ENCODE measurements at places on chromosomes 7 and 10. TPM values are rescaled to one million over a fixed set of nuclear protein-coding genes. Genes with fewer than 3 reads are reported as not detected.

The CDC123 gene
- total RNA-seq: 165 TPM

The PKD1L1 gene
- 0.08 TPM for total RNA-seq

The WEE2 gene
- total RNA-seq: not detected

The BEND7 gene
- 0.19 TPM for total RNA-seq

The LIPF gene
- total RNA-seq: not detected

The CYP26C1 gene
- total RNA-seq: 0.04 TPM

The POU6F2 gene
- total RNA-seq: not detected

The CCDC172 gene
- total RNA-seq: not detected

The CYP3A4 gene
- not detected for total RNA-seq

The IFIT1B gene
- not detected for total RNA-seq

The SAP25 gene
- total RNA-seq: 7.5 TPM

The HMX2 gene
- total RNA-seq: not detected

The IL15RA gene
- 31.4 TPM for total RNA-seq

The IRF5 gene
- total RNA-seq: 6.7 TPM

The DGKI gene
- 2.0 TPM for total RNA-seq

The MMP21 gene
- not detected for total RNA-seq

The SRRM3 gene
- not detected for total RNA-seq

The LIPN gene
- not detected for total RNA-seq

The TMEM225B gene
- total RNA-seq: 0.86 TPM

The GATAD1 gene
- total RNA-seq: 19.0 TPM

The ARHGAP22 gene
- total RNA-seq: not detected

The ZEB1 gene
- total RNA-seq: 38.1 TPM

The FLNC gene
- 0.02 TPM for total RNA-seq

The CLRN3 gene
- not detected for total RNA-seq

The CYP2C9 gene
- total RNA-seq: not detected

The NKX2-3 gene
- total RNA-seq: not detected

Data from activated CD8-positive, alpha-beta memory T cell treated with anti-CD3 and anti-CD28 coated beads for 36 hours (primary cell).